Astrocyte (in vitro differentiated cells and primary cell): ENCODE measurements at places on chromosomes 6 and 20.

DNA sequence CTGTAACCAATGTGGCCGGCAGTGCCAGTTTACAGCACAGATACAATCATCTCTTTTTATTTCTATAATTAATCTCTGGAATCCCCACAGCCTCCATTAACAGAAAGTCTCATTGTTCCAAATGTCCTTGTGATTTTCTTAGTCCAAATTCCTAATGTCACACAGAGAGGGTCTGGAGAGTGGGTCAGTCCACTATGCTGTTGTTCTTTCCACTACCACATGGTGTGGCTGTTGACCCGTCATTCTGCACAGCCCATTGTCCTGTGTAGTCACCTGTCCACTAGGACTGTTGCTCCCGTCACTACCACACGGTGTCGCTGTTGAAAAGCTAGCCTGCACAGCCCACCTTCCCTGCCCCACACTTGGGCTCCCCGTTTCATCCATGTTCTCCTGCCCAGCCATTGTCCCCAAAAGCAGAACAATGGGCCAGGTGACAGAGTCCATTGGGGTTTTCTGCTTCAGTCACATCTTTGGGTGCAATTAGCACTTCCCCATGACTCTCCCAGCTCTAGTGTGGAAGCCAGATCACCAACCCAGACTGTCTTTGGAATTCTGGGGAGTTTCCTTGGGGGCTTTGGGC, 8.6 kb upstream of the LBP start:
- H3K36me3 ChIP-seq = no peaks in the 10 kb centered on the region
- no peak for DNase-seq
- no peaks in the 10 kb centered on the region for H3K4me1 ChIP-seq
- no peak overlapping the region for H3K4me3 ChIP-seq
- no peak overlapping the region for H3K27ac ChIP-seq
- H3K27me3 ChIP-seq = peaks cover 19% of the 10 kb centered on the region

- no peaks in the 10 kb centered on the region for H3K27me3 ChIP-seq
- H3K4me1 ChIP-seq = peaks cover 22% of the 10 kb centered on the region
- no peaks in the 10 kb centered on the region for H3K36me3 ChIP-seq
- H3K27ac ChIP-seq = peak overlapping the region; percentile 43
- H3K4me3 ChIP-seq = no peak overlapping the region
Observed at GRCh38 chr6:127051571-127052260, 66.8 kb upstream of the RSPO3 start.

GRCh38 chr6:143449714-143450452, 612 bp downstream of the ADAT2 start:
- DNase-seq = peak; percentile 26
- H3K36me3 ChIP-seq = no peaks in the 10 kb centered on the region
- peak overlapping the region; percentile 86 for H3K27ac ChIP-seq

DNA sequence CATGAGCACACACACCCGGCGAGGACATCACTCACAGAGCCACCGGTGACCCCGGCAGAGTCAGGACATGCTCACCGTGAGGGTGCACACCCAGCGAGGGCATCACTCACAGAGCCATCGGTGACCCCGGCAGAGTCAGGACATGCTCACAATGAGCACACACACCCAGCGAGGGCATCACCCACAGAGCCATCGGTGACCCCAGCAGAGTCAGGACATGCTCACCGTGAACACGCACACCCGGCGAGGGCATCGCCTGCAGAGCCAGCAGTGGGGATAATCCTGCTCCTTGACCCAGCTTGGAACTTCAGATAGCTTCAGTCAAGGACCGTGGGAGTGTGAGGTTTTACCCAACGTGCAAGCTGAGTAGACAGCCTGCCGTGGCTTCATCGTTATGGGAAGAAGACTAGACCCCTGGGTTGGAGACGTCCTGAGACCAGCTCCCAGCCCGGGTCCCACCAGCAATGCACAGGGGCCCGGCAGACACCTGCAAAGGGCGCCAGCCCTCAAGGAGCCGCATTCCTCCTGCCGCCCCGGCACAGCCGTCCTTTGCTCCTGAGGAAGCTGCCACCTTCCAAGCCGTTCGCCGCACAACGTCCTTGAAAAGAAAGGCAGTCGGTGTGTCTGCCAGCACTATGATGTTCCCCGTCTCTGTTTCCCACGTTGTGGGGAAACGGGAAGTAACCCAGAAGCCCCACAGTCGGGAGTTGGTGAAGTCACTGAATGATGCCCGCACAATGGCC, 192.3 kb downstream of the DLL1 start:
- H3K4me1 ChIP-seq = no peaks in the 10 kb centered on the region
- no peaks in the 10 kb centered on the region for H3K27me3 ChIP-seq
- no peak overlapping the region for H3K27ac ChIP-seq
- no peak for DNase-seq
- H3K36me3 ChIP-seq = no peaks in the 10 kb centered on the region

- H3K36me3 ChIP-seq = no peaks in the 10 kb centered on the region
- H3K27me3 ChIP-seq = no peaks in the 10 kb centered on the region
Observed at GRCh38 chr6:130949553-130949952, 113.5 kb downstream of the EPB41L2 start.

DNA sequence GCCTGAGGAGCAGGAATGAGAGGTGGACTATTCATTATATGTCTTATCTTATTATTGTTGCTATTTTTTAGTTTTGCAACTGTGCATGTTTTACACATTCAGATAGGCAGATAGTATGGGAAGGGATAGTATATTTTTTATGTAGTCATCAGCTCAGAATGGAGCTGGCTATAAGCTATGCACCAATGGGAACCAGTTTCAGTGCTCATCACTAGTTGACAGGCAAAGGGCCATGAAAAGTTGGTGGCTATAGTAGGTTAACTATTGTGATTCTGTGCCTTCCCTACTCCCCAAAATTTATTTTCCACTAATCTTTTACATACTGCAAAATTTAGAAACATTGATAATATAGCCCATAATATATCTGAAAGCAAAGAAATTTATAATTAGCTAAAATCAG, 5.3 kb upstream of the UBD start:
- DNase-seq = no peak
- H3K4me3 ChIP-seq = no peak overlapping the region
- no peaks in the 10 kb centered on the region for H3K27me3 ChIP-seq
- H3K36me3 ChIP-seq = no peaks in the 10 kb centered on the region
- H3K27ac ChIP-seq = no peak overlapping the region
- no peaks in the 10 kb centered on the region for H3K4me1 ChIP-seq

DNA sequence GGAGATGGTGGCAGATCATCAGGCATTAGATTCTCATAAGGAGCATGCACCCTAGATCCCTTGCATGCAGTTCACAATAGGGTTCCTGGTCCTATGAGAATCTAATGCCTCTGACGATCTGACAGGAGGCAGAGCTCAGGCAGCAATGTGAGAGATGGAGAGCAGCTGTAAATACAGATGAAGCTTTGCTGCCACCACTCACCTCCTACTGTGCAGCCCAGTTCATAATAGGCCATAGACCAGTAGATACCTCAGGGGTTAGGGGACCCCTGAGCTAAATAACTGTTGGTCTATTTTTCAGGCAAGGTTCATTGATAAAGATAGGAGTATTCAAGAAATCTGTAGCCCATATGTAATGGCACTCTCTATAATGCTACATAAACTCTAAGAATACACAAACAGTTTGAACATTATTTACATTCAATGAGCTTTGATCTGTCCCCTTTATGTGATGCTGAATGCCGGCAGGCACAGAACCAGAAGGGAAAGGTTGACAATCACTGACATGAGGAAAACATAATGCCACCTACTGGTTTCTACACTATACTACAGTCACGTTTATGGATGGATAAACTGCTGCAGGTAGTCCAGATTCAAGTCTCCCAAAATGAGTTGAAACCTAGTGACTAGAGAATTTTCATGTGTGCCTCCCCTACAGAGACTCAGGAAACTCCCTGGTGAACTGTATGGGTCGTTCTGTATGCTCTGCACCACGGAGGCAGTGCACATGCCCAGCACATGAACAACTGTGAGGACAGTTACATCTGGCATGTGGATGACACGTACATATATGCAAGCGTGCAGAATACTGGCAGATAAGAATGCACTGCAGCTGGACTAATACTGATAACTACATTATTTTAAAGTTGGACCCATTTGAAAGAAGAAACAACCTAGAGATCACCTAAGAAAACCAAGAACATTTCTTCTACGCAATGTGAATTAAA, 72.0 kb downstream of the DST start:
- H3K27ac ChIP-seq = no peak overlapping the region
- DNase-seq = peak; percentile 10
- peaks cover 30% of the 10 kb centered on the region for H3K36me3 ChIP-seq
- no peaks in the 10 kb centered on the region for H3K27me3 ChIP-seq
- no peaks in the 10 kb centered on the region for H3K4me1 ChIP-seq

DNA sequence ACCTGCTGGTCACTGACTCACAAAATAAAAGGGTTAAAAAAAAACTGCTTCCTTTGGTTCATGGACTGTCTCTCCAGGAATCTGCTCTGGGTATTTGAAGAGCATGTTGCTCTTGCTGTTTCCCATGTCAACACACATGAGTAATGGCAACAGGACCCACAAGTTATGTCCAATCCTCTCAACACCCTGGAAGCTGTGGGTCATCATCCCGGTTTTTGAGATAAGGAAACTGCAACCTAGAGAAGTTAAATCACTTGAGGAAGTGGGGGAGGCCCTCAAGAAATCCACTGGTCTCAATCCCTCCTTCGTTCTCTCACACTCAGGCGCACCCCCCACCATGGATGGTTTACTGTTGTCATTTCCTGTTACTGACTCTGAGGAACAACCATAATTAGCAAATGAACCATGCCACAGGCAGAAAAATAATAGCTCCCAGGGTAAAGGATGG, 12.4 kb downstream of the MAP1LC3A start:
- H3K27ac ChIP-seq = peak overlapping the region; percentile 5
- H3K27me3 ChIP-seq = no peaks in the 10 kb centered on the region
- peaks cover 7% of the 10 kb centered on the region for H3K4me1 ChIP-seq
- no peak overlapping the region for H3K4me3 ChIP-seq
- peak; percentile 84 for DNase-seq

- H3K27me3 ChIP-seq = no peaks in the 10 kb centered on the region
- no peaks in the 10 kb centered on the region for H3K4me1 ChIP-seq
- DNase-seq = no peak
- no peak overlapping the region for H3K4me3 ChIP-seq
Observed at GRCh38 chr6:74346936-74347535, 651.0 kb downstream of the CD109 start.

GRCh38 chr6:7134999-7135745, 27.4 kb downstream of the RREB1 start:
- no peak for DNase-seq
- peaks cover 17% of the 10 kb centered on the region for H3K4me1 ChIP-seq
- H3K4me3 ChIP-seq = no peak overlapping the region
- no peak overlapping the region for H3K27ac ChIP-seq
- no peaks in the 10 kb centered on the region for H3K27me3 ChIP-seq

GRCh38 chr6:159828074-159828473, 28.0 kb downstream of the PNLDC1 start:
- peak; percentile 4 for DNase-seq
- H3K4me3 ChIP-seq = no peak overlapping the region
- H3K36me3 ChIP-seq = no peaks in the 10 kb centered on the region
- H3K27ac ChIP-seq = no peak overlapping the region
- H3K27me3 ChIP-seq = no peaks in the 10 kb centered on the region

DNA sequence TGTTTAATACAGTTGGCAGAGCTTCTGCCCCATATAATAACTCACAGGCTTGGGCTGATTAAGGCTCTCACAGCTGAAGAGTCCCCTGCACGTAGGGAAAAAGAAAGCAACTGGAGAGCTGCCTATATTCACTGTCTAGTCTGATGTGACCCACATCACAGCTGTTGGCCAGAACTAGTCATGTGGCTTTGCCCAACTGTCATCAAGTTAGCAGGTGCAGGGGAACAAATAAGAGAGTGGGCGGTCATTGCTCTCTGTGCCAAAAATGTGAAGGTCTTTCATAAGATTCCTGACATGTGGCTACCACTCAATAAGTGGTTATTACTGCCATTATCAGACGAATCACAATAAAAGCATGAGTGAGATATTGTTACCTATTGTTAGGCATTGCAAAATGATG, 665.2 kb downstream of the DOK5 start:
- H3K4me1 ChIP-seq = no peaks in the 10 kb centered on the region
- H3K27ac ChIP-seq = no peak overlapping the region
- no peaks in the 10 kb centered on the region for H3K27me3 ChIP-seq
- DNase-seq = no peak
- no peaks in the 10 kb centered on the region for H3K36me3 ChIP-seq
- no peak overlapping the region for H3K4me3 ChIP-seq

DNA sequence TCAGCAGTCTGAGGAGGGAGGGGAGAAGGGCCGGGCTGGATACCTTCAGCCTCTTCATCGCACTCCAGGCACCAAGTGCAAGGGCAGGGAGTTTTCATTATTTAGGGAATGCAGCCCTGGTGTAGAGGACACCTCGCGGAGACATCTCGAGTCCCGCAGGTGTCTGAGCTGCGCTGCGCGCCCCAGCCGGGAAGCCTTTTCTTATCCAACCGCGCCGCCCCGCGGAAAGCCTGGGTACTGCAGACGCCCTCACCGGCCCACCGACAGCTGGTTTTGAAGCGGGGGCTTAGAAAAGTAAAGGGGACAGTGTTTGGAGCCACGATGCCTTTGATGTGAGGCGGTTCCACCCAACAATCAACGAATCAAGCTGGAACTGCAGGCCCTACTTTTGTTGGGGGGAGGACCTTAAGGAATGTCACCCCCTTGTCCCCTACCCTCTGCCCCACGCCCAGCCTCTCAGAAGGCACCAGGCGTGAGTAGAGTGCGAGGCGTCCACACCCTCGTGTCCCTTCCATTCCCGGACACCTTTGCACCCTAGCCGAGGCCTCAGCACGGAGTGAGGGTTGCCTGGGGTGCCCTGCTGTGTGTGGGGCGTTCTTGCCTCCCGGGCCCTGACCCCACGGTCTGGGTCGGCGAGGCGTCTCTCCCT, 8.6 kb downstream of the NKX2-2 start:
- no peak for DNase-seq
- peaks cover 53% of the 10 kb centered on the region for H3K27me3 ChIP-seq
- no peak overlapping the region for H3K27ac ChIP-seq
- peaks cover 11% of the 10 kb centered on the region for H3K4me1 ChIP-seq
- H3K4me3 ChIP-seq = peak overlapping the region; percentile 50

DNA sequence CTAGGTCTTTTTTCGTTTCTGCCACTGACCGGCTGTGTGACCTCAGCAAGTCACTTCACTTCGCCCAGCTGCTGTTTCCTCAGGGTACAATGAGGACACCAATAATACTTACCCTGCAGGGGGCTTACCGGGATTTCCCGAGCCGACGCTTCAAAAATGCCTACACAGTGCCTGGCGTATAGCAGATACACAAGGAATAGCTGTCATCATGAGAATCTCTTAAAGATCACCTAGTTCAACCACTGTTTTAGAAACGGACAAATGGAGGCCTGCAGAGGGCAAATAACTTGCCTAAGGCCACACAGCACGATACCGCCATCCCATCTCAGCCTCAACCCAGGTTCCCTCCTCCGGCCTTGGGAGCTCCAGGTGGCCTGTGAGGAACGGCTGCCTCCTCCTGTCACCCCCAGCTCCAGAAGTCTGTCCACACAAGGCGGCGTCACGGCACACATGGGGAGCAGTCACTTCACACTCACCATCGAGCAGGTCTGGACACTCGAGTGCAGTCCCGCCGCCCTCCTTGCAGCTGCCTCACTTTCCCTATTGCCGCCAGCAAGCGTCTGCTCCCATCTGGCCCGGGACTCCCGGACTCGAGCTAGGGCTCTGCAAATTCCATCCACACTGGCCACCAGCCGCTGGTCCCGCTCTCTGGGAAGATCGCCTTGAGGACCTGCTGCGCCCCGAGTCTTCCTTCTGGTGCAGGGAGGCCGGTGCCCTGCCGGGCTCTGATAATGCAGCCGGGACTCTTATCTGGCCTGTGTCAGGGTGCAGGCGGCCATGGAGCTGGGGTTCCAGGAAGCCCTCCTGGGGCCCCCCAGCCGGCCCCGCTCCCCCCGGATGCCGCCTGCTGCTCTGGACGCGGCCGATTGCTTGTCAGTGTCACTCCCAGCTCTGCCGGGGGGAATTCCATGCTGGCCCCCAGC, at the start of gene RIPOR3:
TSS of gene RIPOR3 (minus strand) at position 893 of the 923 bp plus-strand sequence. CDS start at position 479, 414 bp downstream.
- H3K4me1 ChIP-seq = peaks cover 31% of the 10 kb centered on the region
- no peaks in the 10 kb centered on the region for H3K36me3 ChIP-seq
- peak within 1 kb of the TSS; percentile 52 for H3K4me3 ChIP-seq
- H3K27ac ChIP-seq = no peak within 1 kb of the TSS
- DNase-seq = peak; percentile 12
